ENCODE measurements at places on chromosomes 3 and 15.

DNA sequence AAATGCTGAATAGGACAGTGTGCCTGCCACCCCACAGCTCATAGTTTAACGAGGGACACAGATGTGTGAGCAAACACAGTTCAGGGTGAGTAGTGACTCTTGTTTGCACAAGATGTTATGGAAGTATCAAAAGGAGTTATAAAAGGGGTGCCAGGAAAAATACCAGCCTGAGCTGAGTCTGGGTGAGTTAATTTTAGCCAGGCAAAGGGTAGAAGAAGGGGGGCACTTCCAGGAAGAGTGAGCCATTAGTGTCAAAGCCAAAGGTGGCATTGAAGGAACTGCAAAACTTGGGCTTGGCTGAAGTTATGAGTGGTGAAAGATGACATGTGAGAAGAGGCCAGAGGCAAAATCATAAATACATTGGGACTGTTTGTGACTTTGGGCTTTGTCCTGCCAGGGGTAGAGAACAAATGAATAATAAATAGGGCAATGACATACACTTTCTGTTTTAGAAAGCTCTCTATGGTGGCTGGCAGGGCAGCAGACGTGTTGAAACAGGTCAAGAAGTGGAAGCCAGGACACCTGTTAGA lies 1.9 kb upstream of the SPPL2A start:
- DNase-seq = no peak

- DNase-seq = no peak
Observed at GRCh38 chr15:68411343-68411675, 20.7 kb downstream of the ITGA11 start.

DNA sequence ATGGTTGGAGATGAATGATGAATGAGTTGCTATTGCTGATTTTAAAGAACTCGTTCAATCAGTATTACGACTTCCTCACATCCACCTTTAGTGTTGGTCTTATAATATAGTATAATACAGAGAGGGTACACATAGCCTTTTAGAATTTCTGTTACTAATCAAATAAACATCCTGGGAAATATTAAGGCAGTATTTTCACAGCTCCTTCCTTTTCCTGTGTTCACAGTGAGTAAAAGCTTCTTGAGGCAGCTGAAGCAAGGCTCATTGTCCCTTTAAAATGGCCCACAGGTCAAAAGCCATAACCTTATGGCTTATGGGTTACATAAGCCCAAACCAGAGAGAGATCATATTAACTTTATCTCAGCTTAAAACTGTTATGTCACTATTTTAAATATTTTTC lies 1.3 kb upstream of the BTLA start:
- DNase-seq = no peak

GRCh38 chr3:113557374-113557773 lies 25.0 kb downstream of the SIDT1 start:
- DNase-seq = no peak

DNA sequence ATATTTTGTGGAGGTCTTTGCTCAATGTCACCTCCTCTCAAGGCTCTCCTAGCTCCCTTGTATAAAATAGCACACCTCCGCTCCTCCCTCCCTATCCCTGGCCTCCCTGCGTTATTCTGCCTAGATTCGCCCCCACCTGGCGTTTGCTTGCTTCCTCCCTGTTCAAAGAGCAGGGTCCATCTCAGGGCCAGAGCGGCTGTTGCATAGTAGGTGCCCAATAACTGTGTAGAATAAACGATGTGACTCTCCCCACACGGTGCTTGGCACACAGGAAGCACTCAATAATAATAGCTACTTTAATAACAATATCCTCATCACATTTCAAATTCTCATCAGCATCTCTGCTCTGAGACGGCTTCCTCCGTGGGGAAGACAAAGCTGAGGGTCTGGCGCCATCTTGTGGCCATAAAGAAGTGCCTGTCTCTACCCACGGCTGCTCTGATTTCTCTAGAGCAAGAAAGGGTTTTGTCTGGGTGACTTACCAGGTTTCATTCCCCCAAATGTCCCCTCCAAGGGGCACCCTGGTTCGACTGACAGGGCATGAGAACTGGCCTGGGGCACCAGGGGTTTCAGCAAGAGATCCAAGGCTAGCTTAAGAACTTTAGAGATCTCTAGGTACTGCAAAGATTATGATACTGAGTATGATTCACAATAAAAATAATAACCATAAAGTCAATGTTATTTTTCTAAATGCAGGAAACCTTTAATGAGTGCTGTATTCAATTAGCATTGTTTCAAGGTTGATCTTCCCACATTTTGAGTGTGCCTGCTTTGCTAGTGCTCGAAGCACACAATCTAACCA lies 16.1 kb downstream of the CD276 start:
- DNase-seq = peak; percentile 73

DNA sequence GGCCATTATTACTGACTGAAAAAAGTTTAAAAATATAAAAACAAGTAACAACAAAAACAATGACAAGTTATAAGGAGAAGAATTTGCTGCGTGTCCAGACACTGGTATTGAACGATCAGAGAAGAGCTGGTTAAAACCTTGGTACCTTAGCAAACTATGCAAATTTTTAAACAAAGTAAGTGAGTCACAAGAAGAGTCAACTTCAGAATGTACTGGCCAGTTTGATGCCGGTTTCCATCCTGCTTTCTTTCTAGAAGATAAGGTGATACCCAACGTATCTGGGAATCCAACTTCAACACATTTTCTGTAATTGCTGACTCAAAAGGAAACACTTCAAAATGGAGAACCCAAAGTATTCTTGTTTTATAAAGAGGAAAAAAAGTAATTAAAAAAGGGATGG lies 49.8 kb downstream of the RUBCN start:
- no peak for DNase-seq

DNA sequence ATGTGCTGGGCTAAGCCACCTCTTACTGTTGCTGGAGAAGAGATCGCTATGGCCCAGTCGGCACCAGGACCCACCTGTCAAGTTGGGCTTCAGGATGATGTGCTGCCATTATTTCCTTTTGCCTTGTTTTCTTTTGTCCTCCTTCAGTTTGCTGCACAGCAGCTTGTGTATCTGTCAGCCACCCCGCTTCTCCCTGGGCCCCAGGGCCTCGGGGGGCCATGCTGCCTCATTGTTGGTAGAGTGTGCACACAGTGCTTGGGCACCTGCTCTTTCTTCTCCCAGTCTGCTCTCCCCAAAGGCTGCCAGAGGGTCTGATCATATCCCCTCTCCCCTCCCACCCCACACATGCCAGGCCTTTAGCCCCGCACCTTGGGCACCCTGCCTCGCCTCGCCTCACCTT lies 185.5 kb upstream of the ATP10A start:
- DNase-seq = no peak

- no peak for DNase-seq
Observed at GRCh38 chr3:15439476-15439875, 12.1 kb downstream of the EAF1 start.

Measured in mesothelial cell of epicardium (in vitro differentiated cells).